ENCODE measurements at places on chromosomes 16 and 17. TPM values are rescaled to one million over a fixed set of nuclear protein-coding genes. Genes with fewer than 3 reads are reported as not detected.
A peak's percentile ranks its signal among the peaks of the same experiment; 100 is the strongest.

The KRT32 gene
- total RNA-seq = not detected

GRCh38 chr17:17872547-17873345 lies 36.0 kb upstream of the SREBF1 start:
- H3K27ac ChIP-seq = no peak overlapping the region
- H3K4me1 ChIP-seq = no peaks in the 10 kb centered on the region
- no peak for DNase-seq
- H3K27me3 ChIP-seq = no peaks in the 10 kb centered on the region
- H3K4me3 ChIP-seq = no peak overlapping the region
- H3K36me3 ChIP-seq = peaks cover 5% of the 10 kb centered on the region

DNA sequence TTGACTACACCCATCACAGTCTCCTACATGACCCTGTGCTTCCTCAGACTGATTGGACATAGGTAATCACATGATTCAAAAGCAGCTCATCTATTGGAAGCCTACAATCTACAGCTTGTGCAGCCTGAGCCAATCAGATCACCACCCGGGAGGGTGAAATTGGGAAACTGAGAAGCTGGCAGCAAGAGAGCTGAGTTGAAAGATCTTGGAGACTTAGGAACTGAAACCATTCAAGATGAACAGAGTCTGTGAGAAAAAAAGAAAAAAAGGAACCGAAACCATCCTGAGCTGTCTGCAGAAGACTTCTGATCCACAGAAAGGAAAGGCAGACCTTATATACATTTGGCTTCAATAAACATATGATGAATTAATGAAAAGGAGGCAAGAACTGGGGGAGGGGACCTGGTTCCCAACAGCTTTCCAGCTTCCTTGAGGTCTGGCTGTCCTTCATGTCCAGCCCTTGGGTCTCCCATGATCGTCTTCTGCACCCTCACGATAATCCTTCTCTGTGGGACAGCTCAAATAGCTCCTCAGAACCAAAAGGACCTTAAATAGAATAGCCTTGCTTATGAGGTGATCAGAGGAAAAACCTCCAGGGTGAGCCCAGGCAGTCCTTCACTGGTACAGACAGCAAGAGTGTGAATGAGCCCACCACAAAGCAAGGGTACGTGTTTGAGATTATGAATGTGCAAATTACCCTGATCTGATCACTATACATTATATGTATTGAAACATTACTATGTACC lies 32.6 kb downstream of the PLXDC1 start:
- no peaks in the 10 kb centered on the region for H3K36me3 ChIP-seq
- peaks cover 2% of the 10 kb centered on the region for H3K4me1 ChIP-seq
- no peak overlapping the region for H3K4me3 ChIP-seq
- H3K27me3 ChIP-seq = no peaks in the 10 kb centered on the region

DNA sequence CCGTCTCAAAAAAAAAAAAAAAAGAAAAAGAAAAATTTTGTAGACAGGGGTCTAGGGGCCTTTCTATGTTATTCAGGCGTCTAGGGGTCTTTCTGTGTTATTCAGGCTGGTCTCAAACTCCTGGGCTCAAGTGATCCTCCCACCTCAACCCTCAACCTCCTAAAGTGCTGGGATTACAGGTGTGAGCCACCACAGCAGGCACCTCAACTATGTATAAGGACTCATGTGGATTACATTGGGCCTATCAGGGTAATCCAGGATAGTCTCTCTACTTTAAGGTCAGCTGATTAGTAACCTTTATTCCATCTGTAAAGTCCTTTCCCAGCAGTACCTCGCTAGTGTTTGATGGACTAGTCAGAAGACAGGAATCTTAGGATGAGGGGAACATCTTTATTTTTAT lies 22.4 kb downstream of the TADA2A start:
- no peak for DNase-seq
- H3K36me3 ChIP-seq = peaks cover 45% of the 10 kb centered on the region
- no peaks in the 10 kb centered on the region for H3K27me3 ChIP-seq
- peaks cover 41% of the 10 kb centered on the region for H3K4me1 ChIP-seq
- no peak overlapping the region for H3K4me3 ChIP-seq
- H3K27ac ChIP-seq = no peak overlapping the region

- H3K4me1 ChIP-seq = no peaks in the 10 kb centered on the region
- H3K36me3 ChIP-seq = no peaks in the 10 kb centered on the region
- DNase-seq = no peak
- H3K27me3 ChIP-seq = peaks cover 3% of the 10 kb centered on the region
These were observed 91.3 kb downstream of the MAF start for GRCh38 chr16:79509211-79509631.

DNA sequence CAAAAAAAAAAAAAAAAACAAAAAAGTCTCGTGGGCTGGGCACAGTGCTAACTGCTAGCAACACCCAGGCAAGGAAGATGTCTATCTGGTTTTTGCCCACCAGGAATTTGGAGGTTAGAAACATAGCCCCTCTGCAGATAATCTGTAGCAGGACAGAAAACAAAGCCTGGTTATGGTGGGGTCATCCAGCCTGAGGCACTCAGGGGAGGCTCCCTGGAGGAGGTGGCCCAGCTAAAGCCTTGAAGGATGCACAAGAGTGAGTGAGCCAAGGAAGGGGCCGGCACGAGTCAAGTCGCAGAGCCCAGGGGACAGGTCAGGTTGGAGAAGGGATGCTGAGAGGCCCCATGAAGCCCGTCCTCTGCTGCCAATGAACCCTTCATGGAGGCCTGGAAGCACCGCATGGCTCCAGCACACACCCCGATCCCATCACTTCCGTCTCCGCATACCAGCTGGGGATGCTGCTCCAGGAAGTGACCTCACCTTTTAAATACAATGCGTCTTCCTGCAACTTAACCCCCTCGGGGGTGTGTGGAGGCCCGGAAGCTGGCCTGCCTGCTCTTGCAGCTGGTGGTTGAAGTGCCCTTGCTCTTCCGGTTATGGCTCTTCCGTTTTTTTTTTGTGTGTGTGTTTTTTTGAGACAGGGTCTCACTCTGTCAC lies 86.5 kb downstream of the ENGASE start:
- H3K27ac ChIP-seq = peak overlapping the region; percentile 88
- H3K4me1 ChIP-seq = peaks cover 15% of the 10 kb centered on the region

DNA sequence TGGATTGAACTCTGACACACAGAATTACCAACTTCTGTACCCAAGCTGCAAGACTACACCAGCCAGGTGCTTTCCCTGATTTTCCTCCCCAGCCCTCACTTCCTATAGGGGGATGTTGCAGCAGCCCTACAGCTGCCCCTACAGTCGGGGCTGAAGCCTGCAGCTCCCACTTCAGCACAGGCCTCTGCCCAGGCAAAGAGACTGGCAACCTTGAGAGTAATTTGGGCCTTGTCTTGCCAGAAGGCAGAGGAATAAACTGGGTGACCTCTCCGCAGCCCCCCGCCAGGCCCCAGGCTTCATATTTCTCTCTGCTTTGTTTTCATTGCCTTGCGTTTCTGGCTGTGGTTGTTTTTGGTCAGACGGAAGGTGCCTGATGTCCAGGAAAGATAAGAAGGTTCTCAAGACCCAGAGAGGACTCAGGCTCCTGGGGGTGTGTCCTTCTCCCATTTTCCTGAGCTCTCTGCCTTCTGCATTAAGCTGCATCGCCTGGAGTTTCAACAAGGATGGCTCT lies 32.0 kb downstream of the SLC6A4 start:
- no peak for DNase-seq
- no peak overlapping the region for H3K4me3 ChIP-seq
- H3K27ac ChIP-seq = no peak overlapping the region
- peaks cover 23% of the 10 kb centered on the region for H3K27me3 ChIP-seq
